ENCODE measurements at places on chromosomes 1 and 21. TPM values are rescaled to one million over a fixed set of nuclear protein-coding genes. Genes with fewer than 3 reads are reported as not detected.

DNA sequence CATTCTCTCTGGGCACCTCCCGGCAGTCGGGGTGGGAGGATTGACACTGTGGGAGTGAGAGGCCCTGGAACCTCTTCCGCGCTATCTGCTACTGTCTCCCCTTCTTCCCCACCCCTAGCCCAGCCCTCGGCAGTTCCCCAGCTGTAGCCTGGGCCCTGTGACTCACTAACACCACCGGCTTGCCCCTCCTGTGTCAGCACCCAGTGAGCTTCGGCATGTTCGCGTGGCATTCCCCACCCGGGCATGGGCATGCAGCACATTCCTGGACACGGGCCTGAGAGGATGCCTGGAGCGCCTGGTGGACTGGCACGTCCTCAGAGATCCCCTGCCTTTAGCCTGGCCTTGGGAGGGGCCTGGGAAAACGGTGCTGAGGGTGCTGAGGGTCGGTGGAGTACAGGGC is 1.3 kb downstream of the CDK18 start:
- DNase-seq, result no peak

DNA sequence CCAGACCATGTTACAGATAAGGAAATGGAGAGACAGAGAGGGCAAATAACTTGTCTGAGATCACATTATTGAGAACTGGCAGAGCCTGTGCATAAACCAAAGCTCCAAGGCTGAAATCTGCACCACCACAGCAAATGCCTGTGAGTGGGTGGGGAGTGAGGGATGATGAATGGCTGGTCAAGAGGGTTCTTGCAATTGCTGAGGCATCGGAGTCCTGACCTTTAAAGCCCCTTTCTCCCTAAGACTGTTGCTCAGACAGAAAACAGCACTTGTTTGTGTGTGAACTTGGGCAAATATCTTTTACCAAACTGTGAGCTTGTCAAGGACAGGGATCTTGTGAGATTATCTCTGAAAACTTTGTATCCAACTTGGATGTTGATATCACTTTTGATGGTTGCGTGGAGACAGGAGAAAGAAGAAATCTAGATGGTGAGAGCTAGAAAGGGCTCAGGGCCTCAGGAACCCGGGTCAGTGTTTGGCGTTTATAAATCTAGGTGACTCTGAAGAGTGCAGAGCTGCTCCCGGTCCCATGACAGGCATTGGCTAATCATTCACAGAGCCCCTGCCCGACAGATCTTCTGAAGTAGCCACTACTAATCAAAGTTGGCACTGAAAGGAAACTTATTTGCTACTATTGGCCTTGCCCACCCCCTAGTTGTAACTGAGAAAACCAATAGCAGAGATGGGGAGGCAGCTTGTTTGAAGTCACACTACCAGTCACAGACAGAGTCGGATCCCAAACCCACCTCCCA is 122.3 kb downstream of the FOXD2 start:
- DNase-seq, result no peak

PAQR6 gene
- 1.4 TPM for total RNA-seq

F5 gene
- total RNA-seq, result 7.2 TPM

DNA sequence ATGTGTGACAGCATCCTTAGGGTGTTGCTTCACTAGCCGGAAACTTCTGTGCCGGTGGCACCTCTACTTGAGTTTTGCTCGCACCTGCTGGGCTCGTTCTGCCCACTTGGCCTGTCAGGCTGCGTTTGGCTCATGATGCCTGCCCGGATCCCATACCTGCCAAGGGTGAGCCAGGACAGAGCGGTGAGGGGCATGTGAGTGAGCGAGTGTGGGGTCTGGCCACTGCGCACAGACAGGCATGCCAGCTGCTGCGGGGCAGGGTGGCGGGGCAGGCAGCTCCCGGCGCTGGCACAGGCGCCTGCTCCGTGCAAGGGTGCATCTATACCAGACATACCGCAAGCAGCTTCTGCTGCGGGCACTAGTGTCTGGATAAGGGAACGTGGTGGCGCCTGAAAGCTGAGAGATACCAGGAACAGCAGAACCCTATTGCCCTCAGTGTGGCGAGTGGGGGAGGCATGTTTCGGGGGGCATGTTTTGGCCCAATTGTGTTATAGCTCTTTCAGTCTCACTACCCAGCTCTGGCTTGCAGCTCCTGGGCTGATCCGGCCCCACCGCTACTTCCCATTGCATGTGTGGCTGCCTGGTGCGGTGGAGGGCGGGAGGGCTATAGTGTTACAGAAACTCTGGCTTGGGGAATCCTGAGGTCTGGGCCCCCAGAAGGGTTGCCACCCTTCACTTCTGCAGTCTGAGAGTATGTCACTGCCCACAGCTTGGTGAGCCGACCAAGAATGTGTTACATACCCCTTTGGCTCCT is 32.2 kb downstream of the MAGI3 start:
- DNase-seq, result no peak

DNA sequence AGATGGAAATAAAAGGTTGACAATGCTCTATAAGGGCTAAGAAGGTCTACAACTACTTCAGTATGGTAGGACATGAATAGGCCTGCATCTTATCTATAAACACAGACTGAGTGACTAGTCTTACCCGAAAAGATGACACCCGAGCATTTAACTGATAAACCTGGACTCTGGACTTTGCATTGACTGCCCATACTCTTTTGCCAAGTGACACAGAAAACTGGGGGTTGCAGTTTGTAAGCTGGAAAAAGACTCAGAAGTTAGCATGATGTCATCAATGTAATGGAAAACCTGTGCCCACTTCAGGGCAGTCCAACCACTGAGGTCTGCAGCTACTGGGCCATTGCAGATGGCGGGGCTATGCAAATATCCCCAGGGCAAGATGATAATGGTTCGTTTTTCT is 258.3 kb upstream of the NEGR1 start:
- no peak for DNase-seq

DNA sequence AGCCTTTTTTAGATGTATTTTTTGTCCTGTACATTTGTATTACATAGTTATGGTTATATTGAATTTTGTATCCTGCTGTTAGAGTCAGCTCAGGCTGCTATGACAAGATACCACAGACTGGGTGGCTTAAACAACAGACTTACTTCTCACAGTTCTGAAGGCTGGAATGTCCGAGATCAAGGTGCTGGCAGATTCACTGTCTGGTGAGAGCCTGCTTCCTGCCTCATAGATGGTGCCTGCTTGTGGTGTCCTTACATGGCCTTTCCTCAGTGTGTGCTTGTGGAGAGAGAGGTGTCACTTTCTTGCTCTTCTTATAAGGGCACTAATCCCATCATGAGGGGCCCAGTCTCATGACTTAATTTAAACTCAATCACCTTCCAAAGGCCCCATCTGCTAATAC is 23.1 kb upstream of the MYSM1 start:
- no peak for DNase-seq

TRPM2 gene
- total RNA-seq, result 11.0 TPM

SDC3 gene
- total RNA-seq, result 48.2 TPM

TTC13 gene
- total RNA-seq, result 15.2 TPM

- DNase-seq, result no peak
Measured at GRCh38 chr1:97693601-97694000, 227.2 kb downstream of the DPYD start.

DNA sequence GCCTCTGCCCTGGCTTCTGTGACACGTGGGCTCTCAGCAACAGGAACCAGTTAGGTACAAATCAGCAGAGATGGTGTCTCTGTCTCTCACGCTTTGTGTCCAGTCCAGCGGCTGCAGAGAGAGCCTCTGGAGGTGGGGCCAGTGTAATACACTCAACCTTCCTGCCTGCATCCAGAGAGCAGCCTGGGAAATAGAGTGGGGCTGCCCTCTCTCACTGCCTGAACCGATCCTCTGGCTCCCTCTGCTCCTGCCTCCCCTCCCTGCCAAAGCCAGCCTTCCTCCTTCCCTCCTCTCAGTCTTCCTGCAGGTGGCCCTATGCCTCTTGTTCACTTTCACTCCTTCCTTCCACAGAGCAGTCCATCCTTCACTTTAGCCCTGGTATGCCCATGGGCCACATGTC is at the start of gene ZNF648:
TSS of gene ZNF648 (minus strand) at position 119 of the 400 bp plus-strand sequence. CDS start 3,702 bp downstream, outside the sequence.
- DNase-seq, result no peak

CTSE gene
- 624 TPM for total RNA-seq

LRRC7 gene
- total RNA-seq, result not detected

ACTL8 gene
- total RNA-seq, result not detected

SELENBP1 gene
- total RNA-seq, result 131 TPM

GRCh38 chr1:60170709-60171108 is 97.1 kb upstream of the C1orf87 start:
- DNase-seq, result no peak

GRCh38 chr1:1968767-1969504 is 34.6 kb downstream of the CFAP74 start:
- DNase-seq, result no peak

DNA sequence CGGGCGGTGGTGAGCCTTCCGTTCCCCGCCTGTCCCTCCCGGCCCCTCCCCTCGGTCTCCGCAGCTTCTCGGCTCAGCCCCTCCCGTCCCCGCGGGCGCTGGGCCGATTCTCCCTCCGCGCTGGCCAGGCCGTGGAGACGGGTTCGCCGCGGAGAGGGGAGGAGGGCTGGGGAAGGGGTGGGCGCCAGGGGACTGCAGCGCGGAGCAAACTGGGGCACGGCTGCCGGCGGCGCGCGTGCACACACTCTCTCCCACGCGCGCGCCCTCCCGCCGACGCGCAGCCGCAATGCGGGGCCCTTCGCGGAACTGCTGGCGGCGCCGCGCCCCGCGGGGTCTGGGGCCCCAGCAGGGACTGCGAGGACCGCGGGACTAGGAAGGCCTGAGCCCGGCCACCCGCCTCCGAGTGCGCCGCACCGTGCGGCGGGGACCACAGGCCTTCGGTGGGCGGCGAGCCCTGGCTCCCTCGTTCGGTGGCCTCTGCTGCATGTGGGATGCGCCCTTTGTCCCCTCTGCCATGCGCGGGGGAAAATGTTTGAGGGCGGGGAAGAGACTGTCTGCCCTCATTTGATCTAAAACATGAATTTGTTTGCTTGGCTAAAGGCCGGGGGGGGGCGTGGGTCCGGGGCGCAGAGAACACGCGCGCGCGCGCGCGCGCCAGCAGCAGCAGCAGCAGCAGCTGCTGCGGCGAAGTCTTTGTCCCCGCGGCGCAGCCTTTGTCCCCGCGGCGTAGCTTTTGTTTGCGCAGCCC is 90.7 kb upstream of the VAMP3 start:
- peak; percentile 90 for DNase-seq

LHX8 gene
- not detected for total RNA-seq

DNA sequence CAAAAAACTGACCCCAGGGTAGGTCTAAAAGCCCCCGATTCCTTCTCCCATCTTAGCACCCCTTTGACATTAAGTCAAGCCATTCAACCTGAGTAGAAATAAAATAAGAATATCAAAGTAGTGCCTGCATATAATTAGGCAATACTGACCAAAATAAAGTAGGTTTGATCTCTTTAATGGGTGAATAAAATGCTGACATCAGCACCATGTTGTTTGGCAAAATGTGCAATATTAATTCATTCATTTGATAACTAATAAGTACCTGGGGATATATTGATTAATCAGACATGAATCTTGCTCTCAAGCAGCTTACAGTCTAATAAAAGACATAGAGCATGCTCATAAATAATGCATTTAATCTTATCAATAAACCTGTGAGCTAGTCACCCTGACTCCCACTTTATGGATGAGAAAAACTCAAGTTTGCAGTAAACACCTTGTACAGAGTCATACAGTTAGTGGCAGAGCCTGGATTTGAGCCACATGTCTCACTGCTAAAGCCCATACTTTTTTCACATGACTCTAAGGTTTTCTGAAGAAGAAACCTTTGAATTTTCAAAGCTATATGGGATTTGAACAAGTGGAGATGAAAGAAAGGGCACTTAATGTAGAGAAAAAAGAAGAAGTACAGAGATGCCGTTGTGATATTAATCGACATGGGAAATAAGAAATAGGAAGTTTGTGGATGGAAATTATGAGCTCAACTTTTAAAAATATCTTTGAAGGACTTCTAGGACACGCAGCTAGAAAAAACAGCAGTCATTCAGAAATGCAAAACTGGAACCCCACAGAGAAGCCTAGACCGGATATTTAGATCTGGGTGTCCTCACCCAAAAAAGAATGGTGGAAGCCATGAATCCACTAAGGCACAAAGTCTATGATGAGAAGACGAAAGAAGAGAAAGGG is 183.9 kb downstream of the TOMM20 start:
- DNase-seq, result no peak

- DNase-seq, result no peak
Measured at GRCh38 chr1:147209825-147210821, 15.0 kb downstream of the FMO5 start.

GRCh38 chr1:228930479-228930957 is 195.2 kb downstream of the RHOU start:
- DNase-seq, result no peak

UTS2 gene
- total RNA-seq, result not detected

GRCh38 chr1:248592655-248593054 is 4.8 kb downstream of the OR2T10 start:
- DNase-seq, result no peak
